Germinal center (tissue), 1 donor: ENCODE measurements at places on chromosomes 3 and 15.

DNA sequence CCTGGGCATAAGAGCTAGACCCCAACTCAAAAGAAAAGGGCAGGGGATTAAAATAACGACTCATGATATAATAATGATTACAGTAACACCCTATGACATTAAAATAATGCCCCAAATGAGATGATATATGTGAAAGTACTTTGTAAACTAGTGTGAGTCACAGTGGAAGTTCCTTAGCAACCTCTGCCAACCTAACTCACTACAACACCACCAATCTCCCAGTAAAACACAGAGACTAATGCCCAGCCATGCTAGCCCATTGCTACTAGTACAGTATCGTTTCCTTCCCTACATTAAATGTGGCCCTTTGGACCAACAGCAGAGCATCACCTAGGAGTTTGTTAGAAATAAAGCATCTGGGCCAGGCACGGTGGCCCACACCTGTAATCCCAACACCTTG lies 11.2 kb upstream of the ADAMTS7 start:
- DNase-seq: no peak

- DNase-seq: no peak
Observed at GRCh38 chr3:178714925-178715832, 178.9 kb downstream of the KCNMB2 start.

- DNase-seq: no peak
Observed at GRCh38 chr3:86794361-86795065, 196.4 kb downstream of the VGLL3 start.

DNA sequence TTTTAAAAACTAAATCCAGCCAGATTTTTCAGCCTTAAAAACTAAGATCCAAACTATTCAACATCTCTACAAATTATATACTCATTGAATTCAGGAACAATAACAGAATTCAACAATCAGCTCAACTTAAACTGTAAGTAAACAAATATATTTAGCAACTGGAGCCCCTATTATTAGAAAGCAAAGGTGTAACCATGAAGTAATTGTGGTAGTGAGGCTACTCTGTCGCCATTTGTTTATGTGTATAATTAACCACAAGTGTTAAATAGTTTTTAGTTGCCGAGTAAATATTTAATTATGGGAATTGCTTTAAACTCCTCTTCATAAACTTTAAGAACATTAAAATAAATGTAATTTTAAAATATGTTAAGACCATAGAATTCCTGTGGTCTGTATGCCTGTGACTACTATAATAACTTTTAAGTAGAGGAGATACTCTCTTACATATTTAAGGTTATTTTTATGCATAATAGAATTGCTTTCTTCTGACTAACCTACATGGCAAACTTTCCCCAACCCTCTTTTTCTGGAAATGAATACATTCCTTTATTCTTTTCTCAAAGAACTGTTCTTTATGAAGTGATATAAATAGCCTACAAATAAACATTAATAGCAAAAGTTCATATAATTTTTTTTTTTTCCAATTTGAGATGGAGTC lies 51.2 kb downstream of the MFN1 start:
- no peak for DNase-seq

- no peak for DNase-seq
Observed at GRCh38 chr15:35725353-35725752, 179.4 kb upstream of the DPH6 start.

- no peak for DNase-seq
Observed at GRCh38 chr15:99096894-99097426, 7.9 kb upstream of the SYNM start.

- DNase-seq: no peak
Observed at GRCh38 chr3:151890721-151891141, 17.3 kb downstream of the SUCNR1 start.

GRCh38 chr3:78287085-78287484 lies 1247.2 kb downstream of the ROBO2 start:
- no peak for DNase-seq

- no peak for DNase-seq
Observed at GRCh38 chr3:50334339-50335075, 6.1 kb downstream of the RASSF1 start.

- no peak for DNase-seq
Observed at GRCh38 chr15:93036951-93037819, 51.8 kb downstream of the RGMA start.

DNA sequence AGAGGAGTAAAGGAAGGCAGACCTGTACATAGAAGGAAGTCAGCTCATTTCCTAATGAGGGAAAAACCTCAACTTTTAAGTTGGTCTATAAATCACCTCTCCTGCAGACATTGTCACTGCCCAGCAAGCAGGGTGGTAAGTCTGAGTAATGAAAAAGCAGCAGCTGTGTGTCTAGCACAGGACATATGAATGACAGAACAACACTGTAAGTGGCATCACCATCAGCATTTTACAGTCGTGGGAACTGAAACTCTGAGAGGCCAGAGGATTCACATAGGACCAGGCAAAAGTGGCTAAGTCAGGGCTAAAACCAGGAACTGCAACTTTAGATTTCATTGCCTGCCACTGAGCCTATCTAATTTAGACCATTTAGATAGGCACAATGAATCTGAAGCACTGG lies 235.6 kb downstream of the CLSTN2 start:
- DNase-seq: no peak

DNA sequence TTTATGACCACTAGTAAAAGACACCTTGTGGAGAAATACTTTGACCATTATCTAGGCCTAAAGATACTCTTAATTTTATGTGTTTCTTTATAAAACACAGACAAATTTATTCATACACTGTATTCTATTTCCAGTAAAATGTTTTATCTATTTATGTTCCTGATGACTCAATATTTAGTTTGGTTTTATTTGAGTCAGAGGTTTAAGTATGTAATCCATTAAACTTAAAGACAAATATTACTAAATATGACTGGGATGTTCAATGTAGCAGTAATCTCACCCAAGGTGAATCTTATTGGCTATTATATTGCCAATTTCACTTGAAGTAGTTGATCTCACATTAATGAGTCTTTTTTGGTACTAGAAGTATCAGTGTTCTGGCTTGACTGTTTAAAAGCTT lies 799.7 kb downstream of the CADM2 start:
- no peak for DNase-seq

GRCh38 chr3:100047455-100048141 lies 66.7 kb downstream of the FILIP1L start:
- peak; percentile 54 for DNase-seq

- DNase-seq: no peak
Observed at GRCh38 chr3:189635339-189635738, 4.2 kb downstream of the TP63 start.

GRCh38 chr3:138271189-138271794 lies 58.4 kb downstream of the NME9 start:
- DNase-seq: no peak

GRCh38 chr3:51510996-51511395 lies 11.2 kb upstream of the DCAF1 start:
- no peak for DNase-seq

DNA sequence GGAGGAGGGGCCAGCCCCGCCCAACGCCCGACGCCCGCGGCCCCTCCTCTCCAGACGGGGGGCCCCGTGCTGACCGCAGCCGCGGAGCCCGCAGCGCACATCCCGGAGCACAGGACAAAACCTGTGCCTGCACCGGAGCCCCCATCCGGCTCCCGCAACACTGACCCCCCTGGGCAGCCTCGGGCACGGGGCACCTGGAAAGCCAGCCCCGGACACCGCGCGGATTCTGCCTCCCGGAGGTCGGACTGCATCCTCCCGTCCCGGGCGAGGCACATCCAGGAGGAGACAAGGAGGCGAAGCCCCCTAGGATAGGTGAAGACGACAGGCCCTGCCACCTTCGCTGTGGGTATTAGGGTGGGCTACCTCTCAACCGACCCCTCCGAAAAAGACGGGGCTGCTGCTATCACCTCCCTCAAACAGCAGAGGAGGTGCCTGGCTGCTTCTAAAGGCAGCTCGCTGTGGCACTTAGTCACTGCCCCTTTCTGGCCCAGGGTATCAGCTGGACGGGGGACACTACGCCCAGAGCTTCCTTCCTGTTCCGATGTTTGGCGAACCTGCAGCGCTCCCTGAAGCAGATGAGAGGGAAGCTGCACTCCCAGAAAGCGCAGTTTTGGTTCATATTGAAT lies 10.6 kb downstream of the XXYLT1 start:
- no peak for DNase-seq

DNA sequence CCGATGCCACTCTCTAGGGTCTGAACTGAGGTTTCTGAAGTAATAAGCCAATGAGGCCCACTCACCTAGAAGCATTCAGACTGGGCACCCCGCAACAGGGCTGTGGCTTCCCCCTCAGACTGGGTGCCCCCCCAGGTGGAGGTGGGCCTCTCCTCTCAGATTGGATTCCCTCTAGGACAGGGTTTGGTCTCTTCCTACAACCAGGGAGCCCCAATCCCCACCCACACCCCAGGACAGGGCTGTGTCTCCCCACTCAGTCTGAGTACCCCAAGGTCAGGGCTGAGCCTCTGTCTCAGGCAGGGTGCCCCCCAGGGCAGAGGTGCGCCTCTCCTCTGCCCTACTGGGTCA lies 27.7 kb downstream of the PTH1R start:
- no peak for DNase-seq

DNA sequence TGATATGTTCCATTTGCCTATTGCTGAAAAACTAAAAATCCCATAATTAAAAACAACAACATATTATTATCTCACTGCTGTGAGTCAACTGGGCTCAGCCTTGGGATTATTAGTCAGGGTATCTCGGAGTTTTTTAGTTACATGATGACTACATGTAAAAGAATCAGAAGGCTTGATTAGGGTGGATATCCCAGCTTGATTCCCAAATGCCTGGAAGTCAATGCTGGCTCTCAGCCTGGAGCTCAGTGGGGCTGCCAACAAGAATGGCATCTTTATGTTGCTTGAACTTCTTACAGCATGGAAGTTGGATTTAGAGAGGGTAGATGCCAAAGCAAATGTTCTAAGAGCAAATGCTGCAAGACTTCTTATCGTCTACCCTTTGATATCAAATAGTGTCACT lies 278.5 kb downstream of the PLOD2 start:
- DNase-seq: no peak

GRCh38 chr15:83842281-83842680 lies 188.4 kb downstream of the ADAMTSL3 start:
- no peak for DNase-seq

DNA sequence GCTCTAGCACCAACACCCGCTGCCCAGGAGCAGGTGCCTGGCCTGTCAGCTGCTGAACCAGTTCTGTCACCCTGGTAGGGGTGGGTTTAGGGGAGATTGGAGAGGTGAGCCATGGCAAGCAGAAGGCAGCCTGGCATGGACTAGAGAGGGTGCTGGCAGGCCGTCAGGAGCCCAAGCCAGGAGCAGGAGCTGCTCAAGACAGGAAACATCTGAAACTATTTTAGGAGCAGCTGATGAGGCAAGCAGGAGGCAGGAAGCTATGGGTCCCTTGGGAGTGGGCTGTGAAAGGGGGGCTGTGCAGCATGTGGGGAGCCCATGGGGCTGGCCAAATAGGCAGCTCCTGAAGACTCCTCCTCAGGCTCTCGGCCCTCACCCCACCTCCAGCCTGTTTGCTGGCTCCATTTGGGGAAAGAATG lies 2.3 kb downstream of the INKA1 start:
- peak; percentile 78 for DNase-seq

DNA sequence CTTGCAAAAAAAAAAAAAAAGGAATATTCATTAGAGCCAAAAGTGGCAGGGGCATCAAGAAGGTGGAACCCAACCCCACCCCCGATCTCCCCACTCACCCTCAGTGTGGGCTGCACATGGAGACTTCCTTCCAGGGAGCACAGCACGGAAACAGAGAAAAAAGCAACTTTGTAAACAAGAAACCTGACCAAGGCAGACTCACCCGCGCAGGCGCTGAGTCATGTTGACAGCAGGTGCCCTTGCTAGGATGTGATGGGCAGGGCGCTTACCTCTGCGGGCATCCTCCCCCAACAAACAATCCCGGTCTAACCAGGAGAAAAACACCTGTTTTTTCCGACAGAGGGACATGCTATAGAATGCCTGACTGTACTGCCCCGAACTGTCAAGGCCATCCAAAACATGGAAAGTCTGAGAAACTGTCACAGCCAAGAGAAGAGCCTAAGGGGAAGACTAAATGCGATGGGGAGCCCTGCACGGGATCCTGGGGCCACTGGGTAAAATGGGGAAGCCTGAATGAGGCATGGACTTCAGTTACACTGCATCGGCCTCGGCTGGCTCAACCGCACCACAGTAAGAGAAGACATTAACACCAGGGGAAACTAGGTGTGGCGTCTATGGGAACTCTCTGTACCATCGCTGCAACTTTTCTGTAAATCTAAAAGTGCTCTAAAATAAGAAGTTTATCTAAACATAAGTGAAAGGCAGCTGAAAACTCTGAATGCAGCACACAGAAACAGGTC lies 66.7 kb upstream of the GATA2 start:
- DNase-seq: no peak

DNA sequence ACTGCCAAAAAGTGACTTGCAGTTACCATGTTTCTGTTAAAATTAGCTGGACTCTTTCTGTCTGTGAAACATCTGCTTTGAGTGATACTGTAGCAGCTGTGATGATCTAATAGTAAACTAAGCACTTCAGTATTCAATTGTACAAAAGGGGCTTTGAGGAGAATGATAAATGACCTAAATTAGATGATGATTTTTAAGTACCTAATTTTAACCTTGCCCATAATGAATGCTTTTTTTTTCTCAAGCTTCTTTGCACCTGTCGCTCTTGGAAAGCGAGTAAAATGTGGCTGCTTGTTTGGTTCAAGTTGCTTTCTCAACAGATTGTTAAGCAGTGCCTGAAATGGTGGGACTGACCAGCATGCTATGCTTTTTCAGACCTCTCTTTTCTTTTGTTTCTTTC lies 752.3 kb downstream of the EPHA3 start:
- DNase-seq: no peak

- DNase-seq: no peak
Observed at GRCh38 chr3:146052791-146053310, 108.1 kb downstream of the PLOD2 start.

DNA sequence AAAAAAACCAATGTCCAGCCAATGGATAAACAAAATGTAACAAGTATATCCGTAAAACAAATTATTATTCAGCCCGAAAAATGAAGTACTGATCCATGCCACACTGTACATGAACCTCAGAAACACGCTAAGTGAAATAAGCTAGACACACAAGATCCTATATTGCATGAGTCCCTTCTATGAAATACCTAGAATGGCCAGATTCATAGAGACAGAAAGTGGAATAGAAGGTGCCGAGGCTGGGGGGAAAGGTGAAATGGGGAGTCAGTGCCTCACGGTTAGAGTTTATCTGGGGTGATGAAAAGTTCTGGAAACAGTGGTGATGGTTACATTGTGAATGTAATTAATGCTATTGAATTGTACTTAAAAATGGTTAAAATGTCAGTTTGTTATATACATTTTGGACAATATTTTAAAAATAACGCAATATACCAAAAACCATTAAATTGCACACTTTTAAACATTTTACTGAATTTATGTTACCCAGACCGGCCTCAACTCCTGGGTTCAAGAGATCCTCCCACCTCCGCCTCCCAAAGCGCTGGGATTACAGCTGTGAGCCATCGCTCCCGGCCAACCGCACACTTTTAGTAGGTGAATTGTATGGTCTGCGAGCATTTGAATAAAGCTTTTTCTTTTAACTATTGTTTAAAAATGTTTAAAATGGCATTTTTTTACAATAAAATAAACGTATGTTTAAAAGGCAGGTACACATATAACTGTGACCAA lies 2.1 kb downstream of the RNF168 start:
- DNase-seq: no peak
